Caki2 (cell line): ENCODE measurements at places on chromosomes 3 and 15.

DNA sequence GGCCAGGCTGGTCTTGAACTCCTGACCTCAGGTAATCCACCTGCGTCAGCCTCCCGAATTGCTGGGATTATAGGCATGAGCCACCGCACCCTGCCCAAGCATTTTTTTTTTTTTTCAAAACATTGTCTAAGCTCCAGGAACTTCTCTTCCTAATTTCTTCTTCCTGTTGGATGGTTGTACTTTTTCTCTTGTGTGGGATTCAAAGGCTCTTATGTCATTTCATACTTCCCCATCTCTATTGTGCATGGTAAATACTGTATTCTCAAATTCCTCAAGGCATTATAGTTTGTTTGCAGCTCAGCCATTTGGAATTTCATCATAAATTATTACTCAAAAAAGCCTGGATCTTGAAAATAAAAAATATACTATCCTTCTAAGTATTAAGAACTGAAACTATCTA, 199.1 kb upstream of the GADL1 start:
- DNase-seq: no peak

- no peak for DNase-seq
These were observed 21.2 kb downstream of the STARD5 start for GRCh38 chr15:81302701-81303109.

GRCh38 chr15:57485869-57486268, 105.8 kb upstream of the MYZAP start:
- DNase-seq: peak; percentile 89

GRCh38 chr15:51864408-51865056, 35.1 kb downstream of the TMOD3 start:
- peak; percentile 75 for DNase-seq

DNA sequence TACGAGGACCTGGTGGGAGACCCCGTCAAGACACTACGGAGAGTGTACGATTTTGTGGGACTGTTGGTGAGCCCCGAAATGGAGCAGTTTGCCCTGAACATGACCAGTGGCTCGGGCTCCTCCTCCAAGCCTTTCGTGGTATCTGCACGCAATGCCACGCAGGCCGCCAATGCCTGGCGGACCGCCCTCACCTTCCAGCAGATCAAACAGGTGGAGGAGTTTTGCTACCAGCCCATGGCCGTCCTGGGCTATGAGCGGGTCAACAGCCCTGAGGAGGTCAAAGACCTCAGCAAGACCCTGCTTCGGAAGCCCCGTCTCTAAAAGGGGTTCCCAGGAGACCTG, 2.5 kb downstream of the CHST2 start:
- no peak for DNase-seq

GRCh38 chr3:156659260-156659659, 15.1 kb upstream of the TIPARP start:
- no peak for DNase-seq

GRCh38 chr3:122691195-122691594, 10.6 kb downstream of the PARP14 start:
- DNase-seq: peak; percentile 69

DNA sequence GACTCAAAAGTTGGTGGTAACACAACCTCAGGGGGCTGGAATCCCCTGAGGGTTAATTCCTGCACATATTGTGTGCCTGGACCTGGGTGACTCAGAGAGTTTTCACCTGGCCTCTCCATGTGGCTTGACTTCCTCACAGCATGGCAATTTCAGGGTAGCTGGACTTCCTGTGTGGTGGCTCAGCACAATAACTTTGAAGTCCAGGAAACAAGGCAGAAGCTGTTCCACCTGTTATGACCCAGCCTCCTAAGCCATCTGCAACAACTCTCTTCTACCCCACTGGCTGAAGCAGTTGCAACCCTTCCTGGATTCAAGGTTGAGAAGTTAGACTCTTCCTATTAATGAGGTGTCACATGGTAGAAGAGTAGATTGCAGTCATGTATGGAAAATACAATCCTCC, 58.4 kb downstream of the EDEM1 start:
- no peak for DNase-seq

GRCh38 chr3:9172851-9173321, 76.6 kb downstream of the SRGAP3 start:
- peak; percentile 13 for DNase-seq

DNA sequence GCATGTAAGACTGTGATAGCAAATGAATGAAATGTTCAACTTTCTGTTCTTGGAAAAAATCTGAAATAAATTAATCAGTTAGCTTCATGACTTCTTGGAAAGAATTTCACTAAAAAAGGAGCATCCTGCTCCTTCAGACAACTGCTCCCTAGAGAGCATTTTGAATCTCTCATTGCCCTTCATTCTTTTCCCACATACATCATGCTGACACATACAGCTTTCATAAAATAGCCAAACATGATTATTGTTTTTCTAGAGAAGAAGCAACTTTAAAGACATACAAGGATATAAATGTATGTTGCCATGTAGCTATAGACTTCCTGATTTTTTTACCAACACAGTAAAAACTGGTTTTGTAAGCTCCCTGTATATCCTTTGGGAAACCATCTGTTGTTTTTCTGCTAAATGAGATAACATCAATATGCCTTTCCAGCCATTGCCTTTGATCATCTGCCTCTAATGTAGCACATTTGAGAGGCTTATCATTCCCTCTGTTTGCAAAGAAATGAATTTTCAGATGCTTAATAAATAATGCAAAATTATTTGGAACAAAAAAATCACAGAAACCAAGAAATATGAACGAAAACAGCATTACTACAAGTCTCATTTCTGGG, 248.2 kb upstream of the GPR149 start:
- DNase-seq: no peak

DNA sequence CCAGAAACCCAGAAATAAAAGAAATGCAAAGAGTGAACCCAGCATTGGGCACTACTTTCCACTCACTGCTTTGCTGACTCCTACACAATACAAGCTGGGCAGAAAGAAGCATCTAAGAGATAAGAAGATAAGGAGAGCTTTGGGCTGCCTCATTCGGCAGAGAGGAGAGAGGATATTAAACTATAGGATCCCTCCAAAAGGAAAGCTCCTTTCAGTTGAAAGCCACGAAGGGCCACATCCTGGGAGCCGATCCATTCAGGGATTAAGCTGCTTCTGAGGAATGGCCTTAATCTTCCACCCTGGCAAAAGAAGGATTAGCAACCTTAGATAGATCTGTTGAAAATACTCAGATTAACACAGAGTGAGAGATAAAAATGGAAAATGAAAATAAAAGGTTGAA, 274.9 kb upstream of the PPP2R3A start:
- DNase-seq: no peak

DNA sequence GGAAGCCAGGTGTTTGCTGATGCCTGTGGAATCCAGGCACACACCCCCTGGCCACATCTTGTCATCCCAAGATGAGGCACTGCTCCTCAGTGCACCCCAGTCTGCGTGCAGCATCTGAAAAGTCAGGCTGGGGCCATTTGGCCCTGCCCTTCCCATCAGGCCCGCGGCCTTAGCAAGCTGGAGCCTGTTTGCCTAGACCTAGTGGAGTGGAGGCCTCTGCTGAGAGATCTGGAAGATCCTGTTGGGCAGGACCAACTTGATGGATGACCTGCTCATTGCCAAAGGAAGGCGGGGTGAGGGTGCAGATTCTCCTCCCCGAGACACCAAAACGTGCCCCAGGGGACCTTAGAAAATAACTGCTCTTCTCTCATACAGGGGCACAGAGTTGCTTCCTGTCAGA, 220.2 kb downstream of the SHQ1 start:
- no peak for DNase-seq

- DNase-seq: no peak
These were observed 45.7 kb downstream of the FAM98B start for GRCh38 chr15:38499651-38500050.

DNA sequence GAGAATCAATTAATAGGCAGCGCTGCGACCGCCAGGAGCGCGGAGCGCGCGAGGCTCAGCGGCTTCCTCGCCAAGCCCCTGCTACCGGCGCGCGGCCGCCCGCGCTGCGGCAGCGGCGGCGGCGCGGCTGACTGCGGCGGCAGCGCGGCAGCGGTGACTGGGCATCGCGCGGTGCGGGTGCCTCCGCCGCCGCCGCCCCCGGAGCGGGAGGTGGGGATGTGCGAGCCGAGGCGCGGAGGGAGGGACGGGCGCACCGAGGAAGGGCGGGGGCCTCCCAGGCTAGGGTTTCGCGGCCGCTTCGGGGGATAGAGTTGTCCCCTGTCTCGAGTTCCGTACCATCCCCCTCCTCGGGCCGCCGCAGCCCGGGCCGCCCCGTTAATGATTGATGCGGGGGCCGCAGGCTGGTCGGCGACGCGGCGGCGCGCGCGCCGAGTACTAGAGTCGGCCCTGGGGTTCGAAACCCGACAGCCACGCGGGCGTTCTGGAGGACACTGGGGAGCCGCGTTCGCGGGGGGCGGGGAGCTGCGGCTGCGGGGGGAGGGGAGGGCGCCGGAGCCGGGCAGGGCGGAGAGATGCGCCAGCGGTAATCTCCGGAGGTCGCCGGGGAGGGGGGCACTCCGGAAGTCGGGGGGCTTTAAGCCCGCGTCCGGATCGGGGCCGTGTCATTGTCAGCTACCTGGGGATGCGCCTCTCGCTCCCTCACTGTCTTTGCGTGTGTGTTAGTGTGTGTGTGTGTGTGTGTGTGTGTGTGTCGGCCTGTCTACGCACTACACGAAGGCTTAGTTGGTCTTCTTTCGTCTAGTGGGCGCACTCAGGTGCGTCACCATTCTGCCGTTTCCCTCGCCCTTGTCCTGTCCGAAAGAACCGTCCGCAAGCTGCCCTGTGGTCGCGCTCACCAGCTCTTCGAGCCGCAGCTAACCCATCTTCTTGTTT, at the start of gene PAQR9:
TSS of gene PAQR9 (minus strand) at position 159 of the 933 bp plus-strand sequence. CDS start 338 bp downstream, outside the sequence.
- DNase-seq: peak; percentile 56

DNA sequence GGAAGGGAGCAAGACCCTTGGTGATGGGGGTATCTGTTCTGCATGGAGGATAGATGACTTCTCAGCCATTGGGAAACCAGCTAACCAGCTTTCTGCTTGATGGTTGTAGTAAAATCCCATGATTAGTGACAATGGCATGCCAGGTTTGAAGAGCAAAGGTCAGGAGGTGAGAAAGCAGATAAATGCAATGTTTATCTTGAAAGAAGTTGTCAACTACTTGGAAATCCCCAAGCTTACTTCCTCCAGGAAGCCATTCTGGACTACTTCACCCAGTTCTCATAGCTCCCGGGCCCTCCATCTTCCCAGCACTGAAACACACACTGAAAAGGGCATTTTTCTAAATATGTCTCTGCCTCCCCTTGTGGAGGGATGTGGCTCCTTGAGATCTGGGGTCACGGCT, 51.3 kb downstream of the SMAD3 start:
- DNase-seq: peak; percentile 76

DNA sequence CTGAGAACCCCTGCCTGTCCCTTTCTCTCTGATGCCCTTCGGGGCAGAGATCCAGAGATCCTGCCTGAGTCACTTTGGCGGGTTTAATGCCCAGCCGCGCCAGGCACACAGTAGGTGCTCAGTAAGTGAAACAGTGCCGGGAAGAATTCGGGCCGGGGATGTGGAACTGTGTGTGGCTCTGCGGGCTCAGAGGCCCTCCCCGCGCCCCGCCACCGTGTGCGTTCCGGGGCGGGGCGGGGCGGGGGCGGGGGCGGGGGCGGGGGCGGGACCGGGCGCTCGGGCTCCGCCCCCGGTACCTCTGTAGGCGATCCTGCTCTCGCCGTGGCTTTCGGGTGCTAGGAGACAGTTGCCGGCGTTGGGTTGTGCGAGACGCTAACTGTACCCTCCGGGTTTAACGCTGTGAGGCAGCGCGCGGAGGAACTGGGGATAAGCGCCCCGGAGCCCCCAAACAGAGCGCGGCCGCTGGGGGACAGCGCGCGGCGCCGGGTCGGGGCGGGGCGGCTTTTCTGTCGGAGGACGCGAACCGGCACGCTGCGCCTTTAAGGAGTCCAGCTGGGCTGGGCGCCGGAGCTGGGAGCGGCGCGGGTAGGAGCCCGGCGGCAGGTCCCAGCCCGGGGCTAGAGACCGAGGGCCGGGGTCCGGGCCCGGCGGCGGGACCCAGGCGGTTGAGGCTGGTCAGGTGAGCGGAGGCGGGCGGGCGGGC, at the start of gene ABHD6:
TSS of gene ABHD6 (plus strand) at position 555 of the 703 bp plus-strand sequence. CDS start 18,795 bp downstream, outside the sequence.
- DNase-seq: peak; percentile 74

DNA sequence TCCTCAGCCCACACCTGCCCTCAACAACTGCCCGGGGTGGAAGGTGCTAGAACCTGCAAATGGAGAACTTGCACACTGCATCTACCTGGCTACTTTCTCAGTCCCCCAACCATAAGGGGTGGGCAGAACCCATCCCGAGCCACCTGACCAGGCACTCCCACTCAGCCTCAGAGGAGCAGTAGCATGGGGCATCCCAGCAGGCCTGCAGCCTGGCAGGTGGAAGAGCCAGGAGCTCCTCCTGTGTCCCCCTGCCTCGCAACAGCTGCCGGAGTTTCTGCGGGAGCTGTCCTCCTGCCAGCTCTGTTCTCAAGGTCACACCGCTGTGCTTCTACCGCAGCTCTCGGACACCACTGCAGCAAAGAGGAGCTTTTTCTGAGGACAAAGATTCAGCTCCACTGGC, 27.5 kb downstream of the RAB6B start:
- DNase-seq: no peak

DNA sequence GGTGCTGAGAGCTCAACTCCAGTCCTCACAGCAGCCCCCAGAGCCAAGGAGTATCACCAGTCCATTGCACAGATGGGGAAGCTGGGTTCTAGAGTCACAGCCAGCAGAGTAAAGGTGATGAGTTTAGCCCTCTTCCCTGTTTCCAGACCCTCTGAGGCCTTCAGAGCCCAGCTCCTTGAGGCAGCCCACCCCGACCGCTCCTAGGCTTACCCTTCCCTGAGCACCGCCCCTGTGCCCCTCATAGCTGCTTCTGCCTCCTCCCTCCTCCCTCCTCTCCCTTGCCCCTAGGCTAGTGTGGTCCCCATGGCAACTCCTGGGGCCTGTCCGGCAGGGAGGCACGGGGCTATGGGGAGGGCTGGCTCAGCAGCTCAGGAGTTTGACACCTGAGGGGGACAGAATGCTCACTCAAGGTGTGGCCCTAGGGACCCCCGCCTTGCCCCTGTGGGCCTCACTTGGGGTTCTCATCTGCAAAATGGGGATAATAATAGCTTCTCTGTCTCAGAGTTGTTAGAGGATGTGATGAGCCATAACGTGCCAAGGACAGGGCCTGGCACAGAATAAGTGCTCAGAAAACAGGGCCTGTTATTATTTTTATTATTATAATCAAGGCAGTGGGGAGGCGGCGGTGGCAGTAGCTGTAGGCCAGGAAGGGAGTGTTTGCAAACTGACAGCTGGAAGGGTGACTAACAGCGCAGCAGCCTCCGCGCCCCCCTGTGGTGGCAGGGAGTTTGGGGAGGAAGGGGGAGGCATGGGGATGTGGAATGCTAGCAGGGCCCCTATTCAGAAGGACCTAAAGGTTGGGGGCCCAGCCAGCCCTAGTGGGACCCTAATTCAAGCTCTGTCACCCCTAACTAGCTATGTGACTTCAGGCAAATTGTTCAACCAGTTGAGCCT, 11.5 kb downstream of the CSK start:
- no peak for DNase-seq
